ENCODE measurements at places on chromosomes 6 and 20. TPM values are rescaled to one million over a fixed set of nuclear protein-coding genes. Genes with fewer than 3 reads are reported as not detected.

DNA sequence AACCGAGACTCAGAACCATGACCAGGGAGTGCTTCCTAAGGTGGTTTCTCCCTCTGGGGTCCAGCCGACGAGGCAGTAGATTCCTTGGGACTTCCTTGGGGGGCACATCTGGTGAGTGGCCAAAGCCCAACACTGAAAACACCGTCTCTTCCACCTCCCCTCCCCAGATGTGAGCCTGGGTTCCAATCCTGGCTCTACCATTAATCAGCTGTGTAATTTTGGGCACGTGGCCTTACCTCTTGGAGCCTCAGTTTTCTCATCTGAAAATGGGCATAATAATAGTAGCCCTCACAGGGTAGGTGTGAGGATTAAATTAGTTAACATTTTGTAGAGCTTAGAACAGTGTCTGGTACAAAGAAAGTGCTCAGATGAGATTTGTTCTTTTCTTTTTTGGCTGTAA is 5.5 kb downstream of the FAM110A start:
- no peak for DNase-seq

DNA sequence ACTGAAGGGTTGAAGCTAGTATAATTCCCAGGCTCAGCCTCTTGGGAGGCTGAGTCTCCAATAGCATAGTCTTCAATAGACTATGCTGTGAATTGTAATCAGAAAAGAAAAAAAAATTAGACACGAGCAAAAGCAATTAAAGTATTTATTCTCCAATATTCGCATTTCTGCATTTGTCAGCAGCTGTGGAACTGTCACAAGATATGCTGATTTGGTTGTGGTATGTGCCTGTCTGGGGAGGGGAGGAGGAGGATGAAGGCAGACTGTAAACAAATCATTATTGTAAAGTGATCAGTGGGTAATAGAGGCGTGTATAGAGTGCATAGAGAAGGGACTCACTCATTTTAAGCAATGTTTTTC is 10.1 kb upstream of the BICRAL start:
- no peak for DNase-seq

DNA sequence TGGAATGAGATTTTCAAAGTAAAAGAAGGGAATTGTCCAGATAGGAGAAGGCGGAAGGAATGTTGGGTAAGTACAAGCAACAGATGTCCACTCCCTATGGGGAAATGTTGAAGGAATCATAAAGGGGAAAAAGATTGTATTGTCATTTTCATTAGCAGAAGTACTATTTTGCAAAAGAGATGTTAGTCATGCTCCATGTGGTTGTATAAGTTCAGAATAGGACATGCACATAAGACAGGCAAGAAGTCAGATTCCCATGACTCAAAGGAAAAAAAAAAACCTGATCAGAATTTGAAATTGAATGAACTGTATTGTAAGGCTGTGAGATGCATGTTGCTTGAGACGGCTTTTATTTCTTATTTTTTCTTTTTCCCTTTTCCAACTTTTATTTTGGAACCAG is 36.8 kb downstream of the GRM1 start:
- no peak for DNase-seq

DNA sequence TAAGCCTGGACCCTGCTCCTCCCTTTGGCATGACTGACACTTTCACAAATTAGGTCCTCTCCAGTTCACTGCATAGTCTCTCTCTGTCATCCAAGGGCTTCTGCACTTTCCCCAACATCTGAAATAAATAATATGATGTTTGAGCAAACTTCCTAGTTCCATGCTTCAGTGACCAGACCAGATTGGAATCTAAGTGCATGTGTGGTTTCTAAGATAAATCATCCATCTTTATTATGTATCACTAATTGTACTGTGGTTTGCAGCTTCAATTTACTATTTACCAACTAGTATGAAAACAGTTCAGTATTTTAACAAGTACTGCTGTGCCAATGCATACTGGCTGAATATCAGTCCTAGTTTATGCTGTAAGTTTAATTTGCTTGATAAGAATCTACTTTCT is 18.7 kb downstream of the SESN1 start:
- no peak for DNase-seq

- no peak for DNase-seq
Observed at GRCh38 chr20:56697476-56697875, 68.4 kb downstream of the TFAP2C start.

BEND6 gene
- total RNA-seq, result 0.53 TPM

E2F1 gene
- 0.26 TPM for total RNA-seq

PRDM1 gene
- total RNA-seq, result 5.3 TPM

ADAT2 gene
- total RNA-seq, result 3.3 TPM

TXLNB gene
- total RNA-seq, result not detected

LY6G6F gene
- total RNA-seq, result not detected

PGBD1 gene
- total RNA-seq, result 1.8 TPM

BNIP5 gene
- total RNA-seq, result not detected

TENT5A gene
- total RNA-seq, result 9.2 TPM

B3GALT4 gene
- 3.9 TPM for total RNA-seq

Measured in bronchial epithelial cell (primary cell).